Stomach (tissue), 19 donors: ENCODE measurements at places on chromosomes 2 and 18. TPM values are rescaled to one million over a fixed set of nuclear protein-coding genes. Genes with fewer than 3 reads are reported as not detected.

- DNase-seq = no peak
Observed at GRCh38 chr2:58607448-58607847, 366.3 kb upstream of the FANCL start.

DNA sequence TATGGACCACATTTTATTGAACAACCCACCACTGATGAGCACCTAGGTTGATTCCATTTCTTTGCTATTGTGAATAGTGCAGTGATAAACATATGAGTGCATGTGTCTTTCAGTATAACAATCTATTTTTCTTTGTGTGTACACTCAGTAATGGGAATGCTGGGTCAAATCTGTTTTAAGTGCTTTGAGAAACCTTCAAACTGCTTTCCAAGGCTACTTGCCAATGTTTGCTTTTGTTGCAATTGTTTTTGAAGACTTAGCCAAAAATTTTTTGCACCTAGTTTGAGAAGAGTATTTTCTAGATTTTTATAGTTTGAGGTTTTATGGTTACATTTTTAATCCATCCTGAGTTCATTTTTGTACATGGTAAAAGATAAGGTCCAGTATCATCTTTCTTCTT, 587.4 kb upstream of the SETBP1 start:
- no peak for DNase-seq

- no peak for DNase-seq
Observed at GRCh38 chr2:35548171-35548570, 807.4 kb upstream of the CRIM1 start.

DNA sequence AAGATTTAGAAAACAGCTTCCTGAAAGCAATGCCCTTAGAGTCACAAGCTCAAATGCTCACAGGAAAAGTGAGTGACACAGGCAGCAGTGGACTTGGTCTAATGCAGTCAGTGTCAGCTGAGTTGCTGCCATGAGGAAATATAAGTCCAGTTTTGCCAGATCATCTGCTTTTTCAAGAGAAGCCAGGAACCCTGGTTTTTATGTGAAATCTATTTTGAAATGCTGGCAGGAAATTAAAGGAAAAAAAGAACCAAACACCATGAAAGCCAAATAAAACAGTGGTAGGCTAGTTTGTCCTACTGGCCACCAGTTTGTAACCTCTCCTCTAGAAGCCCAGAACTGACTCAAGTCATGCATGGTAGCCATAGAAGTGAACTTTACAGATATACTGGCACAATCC, 109.2 kb downstream of the THADA start:
- DNase-seq = peak; percentile 29

Gene MAL
- 3.2 TPM for total RNA-seq

GRCh38 chr2:215507136-215507535, 71.3 kb upstream of the FN1 start:
- DNase-seq = no peak

GRCh38 chr2:181241797-181242196, 215.4 kb upstream of the ITGA4 start:
- no peak for DNase-seq

DNA sequence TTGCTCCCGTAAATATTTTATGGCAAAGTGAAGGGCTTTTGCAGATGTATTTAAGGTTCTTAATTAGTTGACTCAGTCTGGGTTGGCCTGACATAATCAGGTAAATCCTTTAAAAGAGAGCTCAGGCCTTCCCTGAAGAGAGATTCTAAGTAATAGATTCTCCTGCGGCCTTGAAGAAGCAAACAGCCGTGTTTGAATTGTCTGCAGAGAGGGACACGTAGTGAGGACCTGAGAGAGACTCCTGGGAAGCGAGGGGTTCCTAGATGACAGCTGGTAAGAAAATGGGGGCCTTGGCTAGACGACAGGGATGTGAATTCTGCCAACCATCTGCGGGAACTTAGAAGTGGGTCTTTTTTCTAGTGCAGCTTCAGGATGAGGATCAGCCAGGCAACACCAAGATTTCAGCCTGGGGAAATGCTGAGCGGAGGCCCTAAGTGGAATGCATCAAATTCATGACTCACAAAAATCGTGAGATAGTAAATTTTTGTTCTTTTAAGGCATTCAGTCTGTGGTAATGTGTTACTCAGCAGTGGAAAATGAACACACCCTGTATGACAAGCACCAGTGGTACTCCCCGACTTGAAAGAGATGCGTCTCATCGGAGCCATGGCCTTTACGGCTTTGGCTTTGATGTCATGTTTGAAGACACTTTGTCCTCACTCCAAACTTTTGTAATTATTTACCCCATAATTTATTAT, 62.1 kb upstream of the SMIM21 start:
- DNase-seq = no peak

Gene C2orf15
- total RNA-seq = not detected

DNA sequence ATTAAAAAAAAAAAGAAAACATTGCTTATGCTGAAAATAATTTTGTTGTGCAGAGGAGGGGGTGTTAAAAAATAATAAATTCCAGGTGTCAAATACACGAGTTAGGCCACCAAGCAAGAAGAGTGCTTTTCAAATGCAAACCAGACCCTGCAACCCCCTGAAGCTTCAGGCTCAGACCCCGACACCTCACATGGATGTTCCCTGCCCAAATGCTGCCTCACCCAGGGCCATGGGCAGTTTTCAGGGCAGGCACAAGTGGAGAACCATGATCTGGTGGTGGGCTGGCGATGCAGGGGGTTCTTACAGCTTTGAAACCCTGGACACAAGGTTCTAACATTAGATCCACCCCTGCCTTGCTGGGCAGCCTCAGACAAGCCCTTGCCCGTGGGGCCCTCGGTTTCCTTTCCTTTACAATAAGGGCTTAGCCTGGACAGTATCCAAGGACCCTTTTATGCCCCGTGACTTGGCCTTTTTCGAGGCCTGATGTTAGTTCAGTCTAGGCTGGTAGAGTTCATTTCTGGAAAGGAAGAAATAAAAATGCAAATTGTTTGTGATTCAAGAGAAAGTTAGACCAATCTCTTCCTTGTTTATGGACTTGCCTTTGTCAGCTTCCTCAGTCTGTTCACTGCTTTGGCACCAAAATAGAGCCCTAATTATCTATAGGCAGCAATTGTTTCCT, 168.7 kb downstream of the DDX1 start:
- no peak for DNase-seq

GRCh38 chr2:1318366-1319009, 94.8 kb upstream of the TPO start:
- no peak for DNase-seq
